Epithelial cell of prostate (primary cell): ENCODE measurements at places on chromosomes 13 and 19.

DNA sequence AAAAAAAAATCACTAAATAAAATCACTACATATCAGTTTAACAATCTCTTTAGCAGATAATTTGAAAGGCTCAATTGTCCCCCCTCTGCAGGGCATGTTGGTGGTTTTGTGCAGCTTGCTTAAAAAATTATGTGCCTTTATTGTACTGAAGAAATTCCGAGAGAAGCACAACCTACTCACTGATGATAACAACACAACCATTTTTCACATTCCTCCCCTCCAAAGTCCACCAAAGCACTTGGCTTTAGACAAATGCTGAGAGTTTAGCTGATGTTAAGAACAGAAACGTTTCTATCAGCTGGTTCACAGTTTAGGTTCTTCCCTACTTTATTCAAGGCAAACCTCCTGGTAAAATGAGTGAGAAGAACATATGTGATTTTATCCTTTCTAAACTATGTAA lies 923 bp downstream of the DOCK9 start:
- no peak for DNase-seq

- no peak for DNase-seq
These were observed 244.2 kb downstream of the UQCRFS1 start for GRCh38 chr19:28968721-28969120.

- DNase-seq: no peak
These were observed 87.1 kb upstream of the FRY start for GRCh38 chr13:31944262-31945160.

- DNase-seq: no peak
These were observed 107.8 kb upstream of the TNFSF11 start for GRCh38 chr13:42466123-42466522.

DNA sequence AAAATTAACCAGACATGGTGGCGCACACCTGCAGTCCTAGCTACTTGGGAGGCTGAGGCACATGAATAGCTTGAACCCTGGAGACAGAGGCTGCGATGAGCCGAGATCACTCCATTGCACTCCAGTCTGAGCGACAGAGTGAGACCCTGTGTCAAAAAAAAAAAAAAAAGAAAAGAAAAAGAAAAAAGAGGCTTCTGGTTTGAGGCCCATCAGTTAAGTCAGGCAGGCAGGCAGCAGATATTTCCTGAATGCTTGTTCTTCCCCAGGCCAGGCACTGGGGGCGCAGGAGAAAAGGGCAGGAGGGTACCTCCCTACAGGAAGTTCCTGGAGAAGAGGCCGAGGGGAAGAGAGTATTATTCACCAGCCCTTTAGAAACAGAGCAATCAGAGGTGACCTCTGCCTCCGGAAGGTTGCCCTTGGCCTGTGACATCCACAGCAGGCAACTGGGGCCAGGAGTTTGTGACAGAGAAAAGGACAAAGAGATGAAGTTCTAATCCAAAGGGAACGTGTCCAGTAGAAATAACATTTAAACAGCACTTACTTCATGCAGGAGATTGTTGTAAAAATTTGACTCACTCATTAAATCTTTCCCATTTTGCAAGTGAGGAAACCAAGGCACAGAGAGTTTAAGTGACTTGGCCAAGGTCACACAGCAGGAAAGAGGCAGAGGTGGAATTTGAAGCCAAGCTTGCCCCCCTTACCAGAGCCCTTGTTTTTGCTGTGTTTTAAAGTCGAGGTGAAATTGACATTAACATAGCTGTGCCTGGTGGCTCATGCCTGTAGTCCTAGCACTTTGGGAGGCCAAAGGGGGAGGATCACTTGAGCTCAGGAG lies 4.3 kb upstream of the RLN3 start:
- DNase-seq: no peak

DNA sequence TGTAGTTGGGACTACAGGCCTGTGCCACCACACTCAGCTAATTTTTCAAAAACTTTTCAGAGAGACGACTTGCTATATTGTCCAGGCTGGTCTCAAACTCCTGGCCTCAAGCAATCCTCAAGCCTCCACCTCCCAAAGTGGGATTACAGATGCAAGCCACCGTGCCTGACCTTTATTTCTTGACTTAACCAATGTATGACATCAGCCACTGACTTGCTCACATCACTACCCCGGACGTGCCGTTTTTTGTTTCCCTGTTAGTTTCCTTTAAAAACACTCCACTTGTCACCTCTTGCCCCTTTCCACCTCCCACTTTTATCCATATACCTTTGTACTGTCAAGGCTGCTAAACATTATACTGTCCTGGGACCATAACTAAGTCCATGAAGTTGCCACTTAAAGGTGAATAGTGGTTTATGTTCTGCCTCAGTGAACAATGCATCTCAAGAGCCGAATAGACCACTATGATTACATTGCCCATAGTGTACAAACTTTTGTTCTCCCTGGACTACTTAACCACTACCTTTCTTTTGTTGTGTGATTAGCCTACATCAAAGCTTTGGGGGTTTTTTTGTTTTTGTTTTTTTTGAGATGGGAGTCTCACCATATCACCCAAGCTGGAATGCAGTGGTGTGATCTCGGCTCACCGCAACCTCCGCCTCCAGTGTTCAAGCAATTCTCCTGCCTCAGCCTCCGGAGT lies 2.3 kb upstream of the EPHX3 start:
- no peak for DNase-seq

DNA sequence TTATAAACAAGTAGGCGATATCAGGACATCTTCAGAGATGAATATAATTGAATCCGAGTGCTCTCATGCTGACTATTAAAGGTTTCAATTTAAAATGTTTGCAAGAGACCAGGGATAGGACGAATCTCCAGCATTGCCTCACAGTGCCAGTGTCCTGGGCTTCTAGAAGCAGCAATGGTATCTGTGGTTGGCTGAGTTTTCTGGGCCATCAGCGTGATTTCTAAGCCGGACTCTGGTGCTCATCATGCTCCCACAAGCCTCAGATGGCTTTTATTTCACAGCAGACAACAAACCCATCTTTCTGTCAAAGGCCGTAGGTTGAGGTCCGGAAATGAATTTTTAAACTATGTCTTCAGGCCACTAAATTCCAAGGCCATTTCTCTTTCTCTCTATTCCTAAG lies 187.7 kb downstream of the FOXO1 start:
- no peak for DNase-seq

DNA sequence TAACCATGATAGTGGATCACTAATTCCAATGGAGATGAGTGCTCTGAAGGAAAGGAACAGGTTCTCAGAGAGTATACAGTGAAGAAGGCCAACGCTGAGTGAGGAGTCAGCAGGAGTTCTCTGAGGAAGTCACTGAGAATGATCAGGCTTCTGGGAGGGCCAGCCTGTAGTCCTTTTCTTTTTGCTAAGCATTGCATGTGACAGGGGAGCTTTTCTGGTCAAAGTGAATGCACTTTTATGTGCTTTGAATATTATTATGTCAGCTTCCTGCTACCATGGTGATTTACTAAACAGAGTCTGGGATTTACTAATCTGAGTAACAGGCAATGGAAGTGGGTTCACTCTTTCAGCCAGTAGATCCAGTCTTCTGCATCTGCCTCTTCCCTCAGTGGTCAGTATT lies 81.1 kb upstream of the SERP2 start:
- DNase-seq: no peak

DNA sequence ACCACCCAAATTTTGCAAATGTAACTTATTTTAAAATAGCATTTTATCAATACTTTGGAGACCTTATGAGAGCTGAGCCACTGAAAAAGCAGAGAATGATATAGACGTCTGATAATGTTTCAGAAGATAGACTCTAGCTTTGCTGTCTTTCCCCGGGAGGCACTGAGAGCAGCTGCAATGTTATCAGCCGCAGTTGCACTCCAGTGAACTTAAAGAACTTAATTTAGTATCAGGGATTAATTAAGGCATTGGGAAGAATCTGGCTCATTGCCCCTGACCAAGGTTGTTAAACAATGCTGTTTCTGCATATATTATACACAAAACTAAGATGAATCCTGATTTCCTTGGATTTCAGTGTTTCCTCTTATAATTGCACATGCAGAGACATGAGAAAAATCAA lies 75.7 kb upstream of the SGCG start:
- no peak for DNase-seq

GRCh38 chr19:36215276-36216123 lies 594 bp downstream of the ZNF146 start:
- no peak for DNase-seq
